ENCODE measurements at places on chromosomes 1 and 21. TPM values are rescaled to one million over a fixed set of nuclear protein-coding genes. Genes with fewer than 3 reads are reported as not detected.

AVPR1B gene
- not detected for total RNA-seq

- no peak for DNase-seq
These were observed 10.7 kb upstream of the CNR2 start for GRCh38 chr1:23923592-23924499.

- DNase-seq: no peak
These were observed 1.2 kb upstream of the ZBTB40 start for GRCh38 chr1:22450351-22451021.

DNA sequence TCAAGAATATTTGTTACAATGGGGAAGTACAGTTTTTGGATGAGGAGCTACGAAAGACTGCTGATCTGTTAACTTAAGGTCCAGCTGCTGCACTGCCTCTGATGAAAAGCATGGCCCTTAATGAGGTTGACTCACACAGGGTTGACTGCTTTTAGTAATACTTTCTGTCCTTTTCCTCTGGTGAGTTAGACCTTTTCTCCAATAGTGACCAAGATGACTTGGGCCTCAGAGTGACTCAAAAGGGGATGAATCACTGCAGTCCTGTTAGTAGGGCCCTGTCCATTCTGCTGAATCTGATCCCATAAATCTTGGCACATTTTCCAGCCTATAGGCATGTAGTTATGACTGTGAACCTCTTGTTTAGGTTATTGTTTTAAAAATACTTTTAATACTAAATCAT lies 2.7 kb downstream of the DISP1 start:
- DNase-seq: no peak

S100A8 gene
- 1,155 TPM for total RNA-seq

GRCh38 chr1:45879885-45880598 lies 76.6 kb downstream of the MAST2 start:
- DNase-seq: no peak

NUP210L gene
- not detected for total RNA-seq

CYP4A22 gene
- not detected for total RNA-seq
